ENCODE measurements at places on chromosomes 11 and 22.

GRCh38 chr11:970319-970871, 44.7 kb downstream of the AP2A2 start:
- no peak for DNase-seq

DNA sequence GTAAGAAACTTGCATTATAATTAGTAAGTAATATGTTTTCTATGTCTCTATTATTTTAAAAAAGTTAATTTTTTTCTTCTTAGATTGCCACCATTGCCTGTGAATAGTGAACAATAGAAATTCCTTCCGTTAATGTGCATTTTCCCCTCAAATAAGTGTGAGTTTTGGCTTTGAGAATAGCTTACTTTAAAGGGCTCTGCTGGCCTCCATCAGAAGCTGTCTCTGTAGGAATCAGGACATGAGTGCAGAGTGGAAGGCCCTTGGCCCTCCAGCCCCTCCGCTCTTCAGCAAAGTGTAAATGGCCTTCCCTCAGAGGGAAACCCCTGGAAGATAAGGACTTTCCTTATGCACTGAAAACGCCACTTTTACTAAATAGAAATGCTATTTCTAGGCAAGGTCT, 24.1 kb upstream of the ADORA2A start:
- no peak for DNase-seq

DNA sequence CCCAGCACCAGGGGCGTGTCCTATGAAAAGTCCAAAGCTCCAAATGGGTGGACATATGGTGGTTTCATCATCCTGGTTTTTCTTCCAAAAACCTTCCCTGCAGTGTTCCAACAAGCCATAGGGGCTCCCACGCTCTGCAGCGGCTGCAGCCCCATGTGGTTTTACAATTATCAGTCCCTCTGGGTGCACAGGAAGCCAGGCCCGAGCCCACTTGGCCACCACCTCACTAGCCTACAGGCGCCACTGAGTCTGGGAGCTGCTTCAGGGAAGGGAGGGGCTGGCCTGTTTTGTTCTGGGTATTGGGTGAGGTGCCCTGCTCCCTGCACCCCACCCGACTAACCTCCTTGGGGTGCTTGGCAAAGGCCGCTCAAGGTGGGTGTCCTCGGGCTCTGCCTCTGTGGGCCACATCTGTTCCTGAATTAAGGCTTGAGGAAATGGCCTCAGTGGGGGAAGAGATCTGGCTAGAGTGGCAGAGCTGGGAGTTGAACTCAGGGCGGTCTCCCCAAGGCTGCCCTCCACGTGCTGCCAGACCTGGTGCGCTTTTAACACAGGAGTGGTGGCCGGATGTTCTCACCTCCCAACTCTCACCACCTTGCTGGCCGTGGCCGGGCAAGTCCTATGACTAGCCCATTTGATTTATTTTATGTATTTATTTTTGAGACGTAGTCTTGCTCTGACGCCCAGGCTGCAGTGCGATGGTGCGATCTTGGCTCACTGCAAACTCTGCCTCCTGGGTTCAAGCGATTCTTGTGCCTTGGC, 5.3 kb upstream of the CDC42BPG start:
- DNase-seq: no peak

- peak; percentile 38 for DNase-seq
Measured at GRCh38 chr11:103397369-103397768, 288.1 kb downstream of the DYNC2H1 start.

GRCh38 chr11:18320617-18321016, 1.3 kb downstream of the HPS5 start:
- DNase-seq: no peak
